ENCODE measurements at places on chromosomes 16 and 17. TPM values are rescaled to one million over a fixed set of nuclear protein-coding genes. Genes with fewer than 3 reads are reported as not detected.

KRTAP9-8 gene
- not detected for total RNA-seq

SYT17 gene
- total RNA-seq: 2.4 TPM

CMTM1 gene
- total RNA-seq: not detected

POLR3E gene
- 19.5 TPM for total RNA-seq

TMEM88 gene
- total RNA-seq: 223 TPM

C1QL1 gene
- not detected for total RNA-seq

Measured in ascending aorta (tissue), 2 donors.